ENCODE measurements at places on chromosomes 13 and 19.

DNA sequence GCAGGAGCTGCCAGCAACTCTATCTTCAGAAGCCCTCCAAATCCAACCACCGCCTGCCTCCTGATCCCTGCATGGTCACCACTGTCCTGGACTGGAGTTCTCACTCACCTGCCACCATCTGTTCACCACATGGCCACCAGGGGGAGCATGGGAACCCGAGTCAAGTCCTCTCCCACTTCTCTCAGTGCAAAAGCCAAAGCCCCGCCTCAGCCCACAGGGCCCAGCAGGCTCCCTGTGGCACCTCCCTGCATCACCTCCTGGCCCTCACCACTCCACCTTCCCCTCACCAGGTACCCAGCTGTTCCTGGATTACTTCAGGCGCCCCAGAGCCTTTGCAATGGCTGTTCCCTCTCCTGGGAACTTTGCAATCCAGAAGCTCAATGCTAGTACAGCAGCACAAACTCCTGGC lies 5.3 kb downstream of the DHPS start:
- peak; percentile 87 for DNase-seq

GRCh38 chr13:100526318-100527000 lies 62.1 kb downstream of the GGACT start:
- DNase-seq: no peak

GRCh38 chr13:100300243-100300642 lies 211.3 kb downstream of the PCCA start:
- no peak for DNase-seq

- no peak for DNase-seq
These were observed 28.7 kb downstream of the CAPN12 start for GRCh38 chr19:38715555-38715954.

GRCh38 chr13:41085961-41086585 lies 24.8 kb downstream of the WBP4 start:
- no peak for DNase-seq

GRCh38 chr13:39129213-39129612 lies 91.0 kb downstream of the NHLRC3 start:
- DNase-seq: no peak

DNA sequence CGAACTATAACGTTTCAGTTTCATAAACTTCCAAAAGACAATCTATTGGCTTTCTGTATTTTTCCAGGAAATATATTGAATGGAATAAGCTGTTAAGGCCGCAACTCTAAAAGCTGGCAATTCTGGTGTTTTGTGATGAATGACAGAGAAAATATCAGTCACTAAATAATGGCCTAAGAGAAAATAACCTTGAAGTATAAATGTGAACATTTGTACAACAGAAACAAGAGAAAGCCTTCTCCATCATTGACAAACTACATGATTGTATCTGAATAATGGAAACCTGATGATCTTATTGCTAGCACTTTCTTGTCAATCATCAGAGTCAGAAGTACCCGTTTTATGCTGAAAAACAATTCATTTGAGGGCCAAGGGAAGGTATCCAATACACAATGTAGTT lies 134.3 kb downstream of the TRPC4 start:
- no peak for DNase-seq

DNA sequence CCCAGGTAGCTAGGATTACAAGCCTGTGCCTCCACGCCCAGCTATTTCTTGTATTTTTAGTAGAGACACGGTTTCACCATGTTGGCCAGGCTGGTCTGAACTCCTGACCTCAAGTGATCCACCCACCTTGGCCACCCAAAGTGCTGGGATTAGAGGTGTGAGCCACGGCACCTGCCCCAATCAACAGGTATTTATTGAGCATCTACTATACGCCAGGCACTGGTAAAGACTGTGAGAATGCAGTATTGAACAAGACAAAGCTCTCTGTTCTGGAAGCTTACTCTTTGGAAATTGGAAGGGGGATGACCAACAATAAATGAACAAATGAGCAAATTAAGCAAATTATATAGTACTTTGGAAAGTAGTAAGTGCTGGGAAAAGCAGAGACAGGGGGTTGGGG lies 21.4 kb upstream of the ERCC1 start:
- DNase-seq: no peak

GRCh38 chr13:98510156-98510509 lies 66.8 kb downstream of the STK24 start:
- DNase-seq: no peak

- no peak for DNase-seq
These were observed 17.4 kb upstream of the ZNF543 start for GRCh38 chr19:57302727-57303401.

- DNase-seq: no peak
These were observed at the start of gene PTGER1 for GRCh38 chr19:14475251-14476073. Gene PTGER1 (minus strand): TSS chr19:14475354. CDS start chr19:14474320, 1,034 bp downstream.

- DNase-seq: no peak
These were observed 302.8 kb downstream of the TEX29 start for GRCh38 chr13:111623208-111623607.

DNA sequence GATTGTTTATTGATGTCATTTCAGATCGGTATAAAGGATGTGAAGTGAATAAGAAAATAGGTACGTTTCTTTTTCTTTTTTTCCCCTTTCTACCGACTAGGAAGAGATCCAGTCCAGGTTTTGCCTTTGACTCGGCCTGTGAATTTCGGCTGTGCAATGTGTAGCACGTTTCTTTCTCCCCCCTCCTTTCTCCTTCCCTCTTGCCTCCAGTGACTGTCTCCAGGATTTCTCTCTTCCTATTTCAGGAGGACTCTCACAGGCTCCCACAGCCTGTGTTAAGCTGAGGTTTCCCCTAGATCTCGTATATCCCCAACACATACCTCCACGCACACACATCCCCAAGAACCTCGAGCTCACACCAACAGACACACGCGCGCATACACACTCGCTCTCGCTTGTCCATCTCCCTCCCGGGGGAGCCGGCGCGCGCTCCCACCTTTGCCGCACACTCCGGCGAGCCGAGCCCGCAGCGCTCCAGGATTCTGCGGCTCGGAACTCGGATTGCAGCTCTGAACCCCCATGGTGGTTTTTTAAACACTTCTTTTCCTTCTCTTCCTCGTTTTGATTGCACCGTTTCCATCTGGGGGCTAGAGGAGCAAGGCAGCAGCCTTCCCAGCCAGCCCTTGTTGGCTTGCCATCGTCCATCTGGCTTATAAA lies at the start of gene GPC6:
GPC6 (plus strand) TSS at position 185 of the 657 bp plus-strand sequence.
- DNase-seq: peak; percentile 95

DNA sequence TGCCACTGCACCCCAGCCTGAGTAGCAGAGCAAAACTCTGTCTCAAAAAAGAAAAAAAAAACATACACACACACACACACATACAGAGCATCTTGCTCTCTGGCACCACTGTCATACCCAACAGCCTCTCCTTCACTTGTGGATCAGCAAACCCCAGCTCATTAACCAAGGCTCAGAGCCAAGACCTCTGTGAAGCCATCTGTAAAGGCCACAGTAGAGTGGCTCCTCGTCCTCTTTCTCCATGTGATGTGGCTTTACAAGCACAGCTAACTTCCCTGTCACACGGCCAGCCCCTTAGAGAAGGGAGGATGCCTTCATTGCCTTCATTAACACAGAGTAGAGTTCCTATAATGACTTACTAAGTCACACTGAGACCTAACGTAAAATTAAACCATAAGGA lies 62.7 kb upstream of the LSM14A start:
- no peak for DNase-seq

DNA sequence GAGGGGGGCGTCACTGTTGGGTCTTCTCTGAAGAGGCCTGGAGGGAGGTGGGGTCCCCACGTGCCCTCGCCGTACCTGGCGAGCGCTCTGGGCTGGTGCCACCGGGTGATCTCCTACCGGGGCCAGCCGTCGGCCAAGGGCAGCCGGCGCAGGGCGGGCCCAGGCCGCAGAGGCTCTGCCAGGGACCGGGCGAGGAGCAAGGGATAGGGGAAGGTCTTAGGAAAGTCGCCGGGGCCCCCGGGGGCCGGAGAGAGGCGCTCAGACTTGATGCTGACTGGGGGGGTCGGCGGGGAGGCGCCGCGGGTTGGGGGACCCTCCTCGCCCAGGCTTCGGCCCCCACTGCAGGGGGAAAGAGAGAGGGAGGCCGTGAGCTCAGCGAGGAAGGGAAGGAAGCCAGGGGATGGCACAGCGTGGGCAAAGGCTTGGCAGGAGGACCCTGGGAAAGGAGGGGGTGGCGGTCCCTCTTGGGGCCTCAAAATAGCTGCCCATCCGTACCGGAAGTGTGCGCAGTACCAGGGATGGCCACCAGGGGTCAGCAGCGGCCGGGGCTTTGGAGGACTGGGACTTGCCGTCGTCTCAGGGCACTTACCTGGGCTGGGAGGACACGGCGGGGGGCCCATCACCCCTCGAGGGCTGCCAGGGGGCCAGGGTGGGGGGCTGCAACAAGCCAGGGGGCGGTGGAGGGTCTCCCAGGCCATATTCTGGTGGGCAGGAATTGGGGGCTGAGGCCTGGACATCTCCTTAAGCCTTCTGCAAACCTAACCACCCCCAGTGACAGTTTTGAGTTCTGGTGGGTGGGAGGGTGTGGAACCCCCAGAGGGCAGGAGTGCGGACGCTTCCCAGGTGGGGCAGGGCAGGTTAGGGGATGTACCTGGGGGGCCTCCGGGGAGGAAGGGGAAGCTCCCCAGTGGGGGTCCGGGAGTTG lies 7.7 kb upstream of the TMEM161A start:
- peak; percentile 24 for DNase-seq

DNA sequence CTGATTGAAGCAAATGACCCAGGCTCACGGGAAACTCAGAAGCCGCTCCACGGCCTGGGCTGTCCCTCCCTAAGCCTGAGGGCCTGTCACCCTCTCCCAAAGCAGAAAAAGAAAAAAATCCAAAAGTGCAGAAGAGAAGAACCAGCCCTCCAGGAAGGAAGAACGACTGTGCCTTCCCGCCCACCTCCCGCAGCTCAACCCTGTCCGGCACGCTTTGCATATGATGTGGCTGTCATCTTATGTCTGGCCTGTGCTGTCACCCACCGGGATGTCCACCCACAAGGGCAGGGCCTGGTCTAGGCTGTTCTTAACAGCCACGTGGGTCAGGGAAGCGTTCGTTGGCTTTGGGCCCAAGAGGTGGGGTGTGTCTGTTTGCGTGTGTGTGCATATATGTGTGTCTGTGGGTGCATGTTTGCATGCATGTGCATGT lies 13.7 kb downstream of the ZBTB7A start:
- peak; percentile 49 for DNase-seq

- peak; percentile 26 for DNase-seq
These were observed at the start of gene ATCAY for GRCh38 chr19:3880471-3881271. Gene ATCAY (plus strand): TSS chr19:3880685. CDS start chr19:3885768, 5,083 bp downstream.

GRCh38 chr13:71460211-71460610 lies 406.8 kb downstream of the DACH1 start:
- DNase-seq: no peak

All from foreskin fibroblast (primary cell).